ENCODE measurements at places on chromosomes 3 and 15.
A peak's percentile ranks its signal among the peaks of the same experiment; 100 is the strongest.

DNA sequence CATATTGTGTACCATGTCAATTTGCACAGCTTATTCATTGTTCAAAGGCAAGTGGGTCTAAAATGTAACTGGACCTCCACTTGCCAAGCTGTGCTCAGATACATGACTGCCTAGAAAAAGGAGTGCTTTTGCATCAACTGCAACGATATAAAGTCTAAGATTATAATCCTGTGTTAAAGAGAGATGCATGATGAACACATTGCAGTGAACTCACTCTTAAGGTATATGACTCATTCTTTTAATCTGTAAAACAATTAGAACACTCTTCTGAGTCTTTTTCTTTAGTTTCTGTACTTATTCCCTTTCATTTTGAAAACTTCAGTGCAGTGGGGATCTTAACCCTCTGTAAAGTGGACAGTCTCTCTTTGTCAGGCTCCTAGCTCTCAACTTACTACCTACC lies 982.8 kb downstream of the ROBO1 start:
- no peak for DNase-seq

DNA sequence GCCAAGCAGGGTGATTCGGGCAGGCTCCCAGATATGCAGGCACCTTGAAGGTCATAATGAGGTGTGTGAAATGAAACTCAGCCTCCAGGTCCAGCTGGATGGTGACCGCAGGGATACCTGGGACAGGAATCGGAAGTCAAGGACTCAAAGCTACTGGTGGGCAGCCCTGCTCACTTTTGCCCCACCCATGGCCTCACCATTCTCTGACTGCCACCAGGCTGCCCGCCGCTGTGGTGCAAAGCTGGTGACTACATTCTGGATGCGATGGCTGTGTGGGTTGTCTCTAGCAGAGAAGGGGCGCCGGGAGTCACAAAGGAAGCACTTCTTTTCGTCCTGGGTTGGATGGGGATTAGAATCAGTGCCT lies 795 bp downstream of the LAMB2 start:
- no peak for DNase-seq

GRCh38 chr15:82544431-82544830 lies 4.2 kb upstream of the RPS17 start:
- no peak for DNase-seq

GRCh38 chr3:192445770-192446644 lies 281.3 kb downstream of the FGF12 start:
- DNase-seq: peak; percentile 87

DNA sequence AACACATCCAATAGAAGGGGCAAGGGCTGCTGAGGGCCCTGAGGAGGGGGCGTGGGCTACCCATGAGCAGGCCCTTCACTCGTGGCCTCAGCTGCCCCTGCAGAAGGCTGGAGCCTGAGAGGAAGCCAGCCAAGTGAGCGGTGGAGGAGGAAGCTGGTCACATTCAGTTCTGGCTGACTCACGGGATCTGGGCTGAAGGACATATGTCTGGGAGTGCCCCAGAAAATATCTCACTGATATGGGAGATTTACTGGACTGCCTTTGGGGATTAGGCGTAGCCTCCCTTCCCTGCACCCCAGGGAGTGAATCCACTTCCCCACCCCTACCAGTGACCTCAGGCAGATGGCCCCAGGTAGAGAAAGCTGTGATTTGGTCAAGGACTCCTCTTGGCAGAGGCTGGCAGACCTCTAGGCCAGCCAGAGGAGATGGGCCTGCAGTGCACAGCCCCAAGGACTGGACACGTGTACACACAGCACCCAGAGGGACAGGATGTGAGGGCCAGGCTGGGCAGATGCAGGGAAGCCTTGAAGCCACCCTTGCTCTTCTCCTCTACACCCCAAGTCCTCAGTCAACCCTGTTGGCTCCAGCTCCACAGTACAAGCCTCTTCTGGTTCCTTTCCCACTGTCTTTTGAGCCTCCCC lies 14.2 kb upstream of the ANKDD1A start:
- no peak for DNase-seq

DNA sequence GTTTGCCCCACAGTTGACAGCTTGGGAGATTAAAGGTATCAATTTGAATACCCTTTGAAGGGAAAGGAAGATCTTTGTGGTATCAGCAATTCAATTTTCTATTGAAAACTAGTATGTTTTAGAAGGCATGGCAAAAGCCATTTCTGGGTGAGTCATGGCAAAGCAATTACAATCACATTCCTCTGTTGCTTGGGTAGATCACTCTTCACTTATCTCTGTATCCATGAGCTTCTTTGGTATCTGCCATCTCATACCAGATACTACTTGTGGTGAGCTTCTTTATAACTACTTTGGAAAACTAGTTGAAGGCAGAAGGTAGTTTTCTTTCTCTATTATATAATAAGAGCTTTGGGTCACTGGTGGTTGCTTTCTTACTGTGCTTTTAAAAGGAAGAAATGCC lies 28.3 kb upstream of the LSAMP start:
- no peak for DNase-seq

GRCh38 chr15:73826711-73827251 lies 46.6 kb upstream of the TBC1D21 start:
- DNase-seq: no peak

DNA sequence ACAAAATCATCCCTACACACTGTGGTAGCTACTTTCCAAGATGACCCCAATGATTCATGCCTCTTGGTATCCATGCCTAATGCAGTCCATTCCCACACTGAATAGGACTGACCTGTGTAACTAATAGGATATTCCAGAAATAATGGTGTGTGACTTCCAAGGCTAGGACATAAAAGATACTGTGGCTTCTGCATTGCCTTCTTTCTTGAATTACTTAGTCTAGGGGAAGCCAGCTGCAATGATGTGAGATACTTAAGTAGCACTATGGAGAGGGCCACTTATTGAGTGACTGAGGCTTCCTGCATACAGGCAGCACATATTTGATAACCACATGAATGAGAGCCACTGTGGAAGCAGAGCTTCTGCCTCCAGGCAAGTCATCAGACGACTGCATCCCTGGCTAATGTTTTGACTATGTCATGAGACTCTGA lies 50.1 kb downstream of the NR1I2 start:
- DNase-seq: no peak

DNA sequence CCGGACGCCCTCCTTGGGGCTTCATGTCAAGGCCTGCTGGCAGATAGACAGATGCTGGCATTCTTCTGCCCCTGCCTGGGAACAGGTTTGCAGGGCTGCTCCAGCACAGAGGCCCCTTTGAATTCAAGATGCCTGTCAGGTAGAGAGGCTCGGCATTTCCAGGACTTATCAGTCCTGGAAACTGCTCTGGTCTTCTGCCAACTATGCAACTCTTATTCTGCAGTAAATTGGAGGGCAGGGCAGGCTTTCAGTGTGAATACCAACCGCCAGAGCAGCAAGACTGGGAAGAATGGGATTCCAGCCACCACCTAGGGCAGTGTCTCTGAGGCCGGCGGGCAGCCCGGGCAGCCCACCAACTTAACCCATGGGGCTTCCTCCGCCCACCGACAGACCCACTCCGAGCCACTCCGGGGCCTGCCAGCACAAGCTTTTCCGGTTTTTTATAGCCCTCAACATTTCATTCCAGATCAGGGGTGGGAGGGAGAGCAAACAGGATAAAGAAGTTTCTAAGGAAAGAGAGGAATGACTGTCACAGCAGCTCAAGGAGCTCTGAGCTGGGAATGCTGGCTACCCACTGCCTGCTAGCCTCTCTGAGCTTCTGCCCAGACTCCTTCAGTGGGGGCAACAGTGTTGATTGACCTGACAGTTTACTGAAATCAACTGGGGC lies 140.9 kb downstream of the NTRK3 start:
- no peak for DNase-seq

- no peak for DNase-seq
Measured at GRCh38 chr3:167866331-167866730, 130.8 kb downstream of the SERPINI1 start.

GRCh38 chr3:114259566-114259965 lies 22.2 kb upstream of the ZNF80 start:
- DNase-seq: no peak

Data from COR-L47 (cell line).